ENCODE measurements at places on chromosomes 6 and 20.

- ATAC-seq, result no peak
These were observed 99.9 kb upstream of the MAP3K4 start for GRCh38 chr6:160891690-160892089.

DNA sequence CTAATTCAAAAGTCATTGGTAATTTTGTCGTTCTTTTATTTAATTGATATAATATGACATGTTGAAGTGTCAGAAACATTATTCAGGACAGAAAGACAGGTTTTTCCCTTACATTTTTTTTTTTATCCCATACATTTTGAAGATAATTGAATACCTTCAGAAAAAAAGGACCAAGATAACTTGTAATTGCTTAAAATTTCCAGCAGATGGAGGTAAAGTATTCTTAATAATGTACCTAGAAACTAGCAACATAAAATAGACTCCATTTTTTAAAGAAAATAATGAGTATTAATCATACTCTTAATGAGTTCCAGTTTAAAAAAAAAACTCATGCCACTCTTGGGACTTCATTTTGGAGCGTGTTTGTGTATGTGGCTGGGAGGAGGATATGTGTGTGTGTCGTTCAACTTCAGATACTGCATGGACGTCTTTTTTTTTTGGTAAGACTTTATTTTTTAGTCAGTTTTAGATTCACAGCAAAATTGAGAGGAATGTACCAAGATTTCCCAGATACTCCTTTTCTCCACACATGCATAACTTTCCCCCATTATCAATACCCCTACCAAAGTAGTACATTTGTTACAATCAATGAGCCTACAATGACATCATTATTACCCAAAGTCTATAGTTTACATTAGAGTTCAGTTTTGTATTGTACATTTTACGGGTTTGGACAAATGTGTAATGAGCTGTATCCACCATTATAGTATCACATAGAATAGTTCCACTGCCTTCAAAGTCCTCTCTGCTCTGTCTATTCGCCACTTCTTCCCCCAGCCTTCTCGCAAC is 79.4 kb downstream of the ROS1 start:
- ATAC-seq, result no peak

DNA sequence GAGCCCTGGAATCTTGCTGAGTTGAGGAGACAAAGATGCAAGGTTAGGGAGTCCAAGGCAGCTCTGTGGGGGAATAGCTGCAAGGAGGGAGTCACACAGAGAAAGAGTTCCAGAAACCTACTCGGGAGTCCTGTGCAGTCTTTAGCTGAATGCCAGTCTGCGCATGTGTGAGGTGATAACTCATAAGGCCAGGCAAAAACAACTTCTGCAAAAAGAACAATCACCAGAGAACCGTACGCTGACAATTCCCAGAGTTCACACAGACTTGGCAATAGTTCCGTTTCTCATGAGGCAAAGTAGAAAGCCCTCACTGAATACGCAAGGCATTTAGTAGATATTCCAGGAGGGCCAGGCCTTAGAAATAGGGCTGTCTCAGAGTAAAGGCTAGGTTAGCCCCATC is 135.2 kb upstream of the TAB2 start:
- no peak for ATAC-seq

GRCh38 chr6:37547564-37548061 is 47.9 kb upstream of the CCDC167 start:
- peak; percentile 31 for ATAC-seq

- no peak for ATAC-seq
These were observed 574.4 kb upstream of the MAP3K7 start for GRCh38 chr6:91161246-91161645.

- no peak for ATAC-seq
These were observed 37.0 kb upstream of the CDKN1A start for GRCh38 chr6:36641543-36641942.

GRCh38 chr20:13984211-13984610 is 6.2 kb downstream of the SEL1L2 start:
- no peak for ATAC-seq

- peak; percentile 82 for ATAC-seq
These were observed 47.0 kb downstream of the ARHGAP18 start for GRCh38 chr6:129662980-129663431.

- ATAC-seq, result no peak
These were observed 65.2 kb downstream of the RIN2 start for GRCh38 chr20:19823216-19823615.

DNA sequence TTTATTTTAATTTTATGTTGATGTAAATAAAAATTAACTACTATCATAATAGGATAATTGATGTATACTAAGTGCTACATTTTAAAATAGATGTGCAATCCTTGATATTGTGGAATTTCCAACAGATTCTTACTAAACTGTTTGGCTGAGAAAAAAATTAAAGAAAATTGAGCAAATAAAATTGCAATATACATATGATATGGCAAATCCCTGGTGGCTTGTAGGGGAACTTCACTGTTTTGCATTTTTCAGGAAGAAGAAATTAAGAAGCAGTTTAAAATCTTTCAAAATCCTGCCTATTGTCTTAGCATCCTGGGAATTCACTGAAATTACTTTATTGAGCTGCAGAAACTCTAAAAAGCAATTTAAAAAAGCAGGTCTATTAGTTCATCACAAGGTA is 191.4 kb upstream of the ADGRB3 start:
- no peak for ATAC-seq

DNA sequence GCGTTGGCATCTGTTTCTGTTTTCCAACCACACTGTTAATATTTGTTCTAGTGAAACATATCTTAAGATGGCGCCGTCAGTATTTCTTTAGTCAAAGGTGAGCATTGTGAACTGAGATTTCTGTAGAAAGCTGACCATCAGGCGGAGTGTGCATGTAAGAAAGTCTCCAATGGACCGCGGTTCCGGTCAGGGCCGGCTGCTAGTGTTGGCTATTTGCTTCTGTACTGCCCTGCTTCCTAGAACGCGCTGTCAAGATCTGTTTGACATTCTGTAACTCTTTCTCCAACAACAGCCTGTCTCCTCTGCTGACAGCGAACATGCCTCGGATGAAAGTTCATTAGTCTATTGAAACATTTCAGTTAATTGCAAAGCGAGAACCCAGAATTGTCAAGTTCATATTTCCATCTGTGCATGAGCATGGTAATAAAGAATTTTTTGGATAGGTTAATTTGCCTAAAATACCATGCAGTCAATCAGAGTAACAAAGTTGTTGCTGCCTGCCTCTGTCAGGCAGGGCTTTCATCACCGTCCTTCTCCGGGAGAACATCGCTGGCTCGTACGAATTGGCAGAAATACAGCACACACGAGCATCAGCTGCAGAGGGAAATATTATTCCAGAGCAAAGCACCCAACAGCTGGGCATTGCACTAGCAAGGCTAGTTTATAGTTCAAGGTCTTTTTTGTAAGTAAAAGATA is 369.1 kb downstream of the CDH4 start:
- ATAC-seq, result no peak

DNA sequence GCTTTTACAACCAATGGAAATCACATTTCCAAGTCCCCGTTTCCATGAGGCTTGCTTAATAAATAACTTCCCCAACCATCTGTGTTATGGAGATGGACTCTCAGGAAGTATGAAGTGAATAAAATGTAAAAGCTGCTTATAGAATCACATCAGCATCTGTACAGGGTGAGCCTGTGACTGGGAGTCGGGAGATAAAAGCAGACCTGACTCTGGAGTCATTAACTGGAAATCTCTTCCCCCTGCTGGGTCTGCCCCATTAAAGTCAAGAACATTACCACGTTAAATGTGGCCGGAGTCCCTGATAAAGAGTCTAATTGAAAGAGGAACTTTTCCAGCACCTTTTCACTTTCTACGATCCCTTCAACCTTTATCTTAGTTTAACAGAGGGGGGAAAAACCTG is 368.5 kb downstream of the DOK5 start:
- ATAC-seq, result no peak

GRCh38 chr6:74755196-74755595 is 450.7 kb downstream of the COL12A1 start:
- ATAC-seq, result no peak
